ENCODE measurements at places on chromosomes 7 and 10. TPM values are rescaled to one million over a fixed set of nuclear protein-coding genes. Genes with fewer than 3 reads are reported as not detected.

DNA sequence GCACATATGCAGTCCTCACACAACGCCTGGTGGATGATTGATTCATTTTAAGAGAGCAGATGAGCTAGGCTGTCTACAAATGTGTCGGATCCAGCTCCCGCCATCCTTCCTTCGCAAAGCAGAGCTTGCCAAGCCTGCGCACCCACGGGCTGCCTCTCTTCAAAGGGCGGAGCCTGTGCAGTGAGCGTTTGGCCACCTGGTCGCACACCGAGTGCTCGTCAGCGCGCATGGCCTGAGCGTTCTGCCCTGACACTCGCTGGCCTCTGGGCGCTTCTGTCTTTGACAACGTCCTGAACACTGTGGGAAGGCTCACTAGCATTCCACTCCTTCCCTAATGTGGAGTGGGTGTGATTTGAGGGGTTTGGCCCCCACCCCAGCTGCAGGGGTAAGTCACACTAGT lies 47.1 kb upstream of the TMEM72 start:
- DNase-seq = no peak

The GARIN1A gene
- total RNA-seq = not detected

DNA sequence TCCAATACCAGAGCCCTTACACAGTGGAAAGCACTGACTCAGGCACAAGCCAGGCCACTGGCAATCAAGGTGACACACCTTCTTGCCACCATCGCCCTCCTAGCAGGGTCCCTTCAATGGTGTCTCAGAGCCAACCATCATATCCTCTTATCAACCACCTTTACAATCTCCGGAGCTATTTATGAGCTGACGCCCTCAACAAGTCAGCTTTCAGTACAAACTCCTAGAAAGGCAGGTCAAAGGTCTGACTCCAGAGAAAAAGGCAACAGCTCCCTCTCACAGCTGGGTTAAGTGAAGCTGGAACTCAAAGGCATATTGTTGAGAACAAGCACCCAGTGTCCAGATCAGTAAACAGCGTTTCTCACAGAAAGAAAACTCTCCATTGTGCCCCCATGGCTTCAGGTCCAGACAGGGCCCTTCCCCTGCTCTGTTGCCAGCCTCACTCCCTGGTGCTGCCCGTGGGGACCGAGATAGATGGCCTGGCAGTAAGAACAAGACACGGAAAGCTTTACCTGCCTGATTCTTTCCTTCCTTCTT lies 2.4 kb downstream of the ZNF3 start:
- DNase-seq = no peak

- DNase-seq = no peak
Observed at GRCh38 chr7:25187932-25188331, 40.4 kb downstream of the NPVF start.

DNA sequence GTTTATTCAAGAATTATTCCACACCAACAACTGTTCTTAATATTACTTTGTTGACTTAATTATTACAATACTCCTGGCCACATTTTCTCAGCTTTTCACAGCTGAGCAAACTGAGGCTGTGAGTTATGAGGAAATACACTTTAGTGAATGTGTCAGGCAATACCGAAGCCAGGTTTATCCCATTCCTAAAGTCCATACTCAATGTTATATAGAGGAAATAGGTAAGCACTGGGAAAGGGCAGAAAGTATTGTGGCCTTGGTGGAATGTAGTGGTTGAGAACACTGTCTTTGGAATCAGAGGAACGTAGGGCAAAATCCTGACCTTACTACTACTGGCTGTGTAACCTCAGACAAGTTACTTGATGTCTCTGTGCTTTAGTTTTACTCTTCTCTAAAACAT lies 110.8 kb downstream of the CD36 start:
- no peak for DNase-seq

The POLR3A gene
- 12.0 TPM for total RNA-seq

DNA sequence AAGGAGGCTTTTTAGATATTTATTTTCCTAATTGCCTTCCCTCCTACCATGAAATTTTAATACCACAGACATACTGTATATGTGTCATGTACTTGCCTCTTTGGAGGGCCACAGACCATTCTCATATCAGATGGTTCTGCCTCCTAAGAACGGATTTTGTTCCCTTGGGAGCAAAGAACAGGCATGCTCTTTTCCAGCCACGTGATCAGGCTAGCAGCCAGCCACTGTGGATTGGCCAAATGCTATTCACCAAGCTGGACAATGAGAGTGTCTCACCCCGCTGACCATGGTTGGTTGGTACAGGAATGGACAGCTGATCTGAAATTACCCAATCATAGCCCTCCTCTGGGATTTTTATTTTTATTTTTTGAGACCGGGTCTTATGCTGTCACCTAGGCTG lies 21.5 kb upstream of the CRHR2 start:
- DNase-seq = no peak

DNA sequence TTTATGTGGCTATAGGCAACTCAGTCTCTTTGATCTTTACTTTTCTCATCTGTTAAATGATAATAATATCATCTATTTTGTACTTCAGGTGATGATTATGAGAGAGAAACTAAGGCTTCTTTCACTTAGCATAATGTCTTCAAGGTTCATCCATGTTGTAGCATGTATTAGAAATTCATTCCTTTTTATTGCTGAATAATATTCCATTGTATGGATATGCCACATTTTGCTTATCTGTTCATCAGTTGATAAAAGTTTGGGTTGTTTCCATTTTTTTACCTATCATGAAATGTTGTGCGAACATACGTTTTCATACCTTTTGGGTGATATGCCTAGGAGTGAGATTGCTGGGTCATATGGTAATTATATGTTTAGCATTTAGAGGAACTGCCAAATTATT lies 7.2 kb upstream of the CDK13 start:
- no peak for DNase-seq

GRCh38 chr7:134071355-134072331 lies 55.5 kb upstream of the LRGUK start:
- no peak for DNase-seq

The RAB19 gene
- total RNA-seq = not detected

DNA sequence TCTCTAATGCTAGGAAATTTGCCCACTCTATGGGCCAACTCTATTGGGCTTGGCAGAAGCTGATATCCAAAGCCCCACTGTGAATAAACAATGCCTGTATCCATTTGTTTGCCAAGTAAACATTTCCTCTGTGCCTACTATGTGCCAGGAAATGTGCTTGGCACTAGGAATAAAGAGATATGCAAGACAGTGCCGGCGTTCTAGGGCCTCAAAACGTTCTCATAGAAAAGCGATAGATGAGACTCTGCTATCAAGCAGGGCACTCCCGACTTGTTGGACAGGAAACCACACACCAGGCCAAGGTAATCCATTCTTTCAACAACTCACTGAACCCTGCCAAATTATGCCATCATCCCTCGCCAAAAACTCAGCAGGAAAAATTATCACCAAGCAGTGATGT lies 196.7 kb downstream of the IPMK start:
- DNase-seq = no peak

DNA sequence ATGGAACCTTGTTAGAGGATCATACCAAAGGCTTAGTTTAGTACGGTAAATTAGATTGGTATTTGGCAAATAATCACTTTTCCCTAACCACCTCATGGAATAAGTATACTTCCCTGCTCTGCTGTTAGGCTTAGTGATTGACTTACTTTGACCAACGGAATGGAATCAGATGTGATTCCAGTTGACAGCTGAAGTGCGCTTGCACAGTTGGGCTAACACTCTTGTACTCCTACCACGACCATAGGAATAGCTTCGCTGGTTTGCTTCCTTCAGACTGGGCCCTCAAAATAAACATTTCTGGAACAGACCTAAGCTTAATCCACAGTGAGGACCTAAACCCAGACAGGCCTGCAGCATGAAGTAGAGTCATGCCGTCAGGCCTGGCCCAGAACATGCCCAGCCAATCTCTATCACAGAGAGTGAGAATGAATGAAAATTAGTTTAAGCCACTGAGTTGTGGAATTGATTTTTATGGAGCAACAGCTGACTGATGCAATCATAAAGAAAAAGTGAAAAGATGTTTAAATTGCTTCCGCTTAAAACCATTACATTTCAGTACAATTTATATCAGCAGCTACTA lies 122.3 kb downstream of the DOCK4 start:
- DNase-seq = no peak

DNA sequence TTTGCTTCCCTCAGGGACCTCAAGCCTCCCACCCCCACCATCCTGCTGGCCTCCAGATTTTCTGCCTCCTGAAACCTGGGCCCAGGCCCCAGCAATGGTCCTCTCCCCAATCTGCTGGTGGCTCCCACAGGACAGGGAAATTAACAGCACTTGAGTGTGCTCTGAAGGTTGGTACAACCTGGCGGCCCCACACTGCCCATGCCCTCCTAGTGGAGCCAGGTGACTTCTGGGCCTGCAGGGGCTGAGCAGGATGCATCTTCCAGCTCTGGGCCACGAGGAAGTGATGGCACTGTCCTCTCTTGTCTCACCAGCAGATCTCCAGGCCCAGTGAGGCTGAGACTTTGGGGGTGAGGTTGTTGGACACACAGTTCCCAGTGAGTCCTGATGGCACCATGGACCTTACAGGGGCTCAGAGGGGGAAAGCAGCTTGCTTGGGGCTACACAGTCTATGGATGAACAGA lies 3.6 kb upstream of the ZMIZ1 start:
- no peak for DNase-seq

- no peak for DNase-seq
Observed at GRCh38 chr7:15159261-15159660, 256.7 kb upstream of the DGKB start.

The ACTR3C gene
- 8.3 TPM for total RNA-seq
